Small intestine (tissue), 16 donors: ENCODE measurements at places on chromosomes 5 and 9.
A peak's percentile ranks its signal among the peaks of the same experiment; 100 is the strongest.

DNA sequence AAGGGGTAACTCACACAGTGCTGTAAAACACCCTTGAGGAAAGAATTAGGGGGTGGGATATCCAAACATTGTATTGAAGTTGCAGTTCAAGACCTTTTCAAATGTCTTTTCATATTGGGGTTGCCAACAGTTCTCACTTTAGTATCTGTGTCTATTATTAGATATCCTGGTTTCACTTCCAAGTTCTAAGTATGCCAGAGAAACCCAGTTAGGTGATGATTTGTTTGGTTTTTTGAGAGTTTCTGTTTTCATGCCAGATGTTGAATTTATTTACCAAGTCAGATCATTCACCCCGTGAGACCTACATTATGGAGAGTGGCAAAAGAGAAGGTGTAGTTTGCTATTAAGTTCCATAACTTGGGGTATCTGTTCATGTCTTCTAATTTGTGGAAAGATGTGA lies 64.5 kb downstream of the C9orf152 start:
- no peak for DNase-seq

GRCh38 chr5:37738057-37738691 lies 101.7 kb downstream of the GDNF start:
- DNase-seq, result peak; percentile 65

- no peak for DNase-seq
Measured at GRCh38 chr9:110777876-110778215, 109.3 kb downstream of the MUSK start.

- no peak for DNase-seq
Measured at GRCh38 chr5:123398058-123398733, 25.0 kb downstream of the CEP120 start.

- peak; percentile 73 for DNase-seq
Measured at GRCh38 chr5:9558319-9558965, 12.6 kb upstream of the SEMA5A start.

DNA sequence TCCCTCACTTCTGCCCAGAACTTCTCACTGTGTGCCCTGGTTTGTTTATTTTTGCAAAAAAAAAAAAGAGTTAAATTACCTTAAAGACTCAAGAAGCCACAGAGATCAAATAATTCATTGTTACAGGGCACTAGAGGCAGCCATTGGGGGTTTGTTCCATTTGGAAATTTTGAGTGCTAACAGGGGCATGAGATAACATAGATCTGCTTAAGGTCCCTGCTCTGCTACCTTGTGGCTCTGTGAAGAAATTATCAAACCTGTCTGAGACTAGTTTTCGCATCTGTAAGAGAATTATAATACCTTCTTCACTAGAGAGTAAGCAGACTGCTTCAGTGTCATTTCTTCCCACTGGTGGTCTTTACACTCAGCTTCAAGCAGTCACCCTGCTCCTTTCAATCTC lies 394 bp downstream of the TLR4 start:
- DNase-seq, result no peak

GRCh38 chr9:93473411-93473810 lies 20.0 kb upstream of the FAM120AOS start:
- DNase-seq, result no peak

- DNase-seq, result no peak
Measured at GRCh38 chr5:167801999-167802398, 489.4 kb upstream of the WWC1 start.

DNA sequence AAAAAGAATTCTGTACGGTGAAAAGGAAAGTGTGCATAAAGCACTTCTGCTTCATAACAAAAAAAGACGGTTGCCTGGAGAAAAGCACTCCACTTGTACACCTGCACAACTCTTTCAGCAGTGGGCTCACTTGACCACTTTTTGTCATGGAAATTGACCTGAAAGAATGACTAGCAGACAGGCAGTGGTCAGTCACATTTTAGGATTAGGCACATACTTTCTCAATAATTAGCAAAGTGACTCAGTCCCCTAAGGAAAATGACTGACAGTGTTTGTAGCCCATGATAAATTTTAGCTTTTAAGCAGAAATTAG lies 169.3 kb downstream of the FANCC start:
- DNase-seq, result no peak

- DNase-seq, result no peak
Measured at GRCh38 chr9:135330307-135330631, 149.3 kb upstream of the PPP1R26 start.

DNA sequence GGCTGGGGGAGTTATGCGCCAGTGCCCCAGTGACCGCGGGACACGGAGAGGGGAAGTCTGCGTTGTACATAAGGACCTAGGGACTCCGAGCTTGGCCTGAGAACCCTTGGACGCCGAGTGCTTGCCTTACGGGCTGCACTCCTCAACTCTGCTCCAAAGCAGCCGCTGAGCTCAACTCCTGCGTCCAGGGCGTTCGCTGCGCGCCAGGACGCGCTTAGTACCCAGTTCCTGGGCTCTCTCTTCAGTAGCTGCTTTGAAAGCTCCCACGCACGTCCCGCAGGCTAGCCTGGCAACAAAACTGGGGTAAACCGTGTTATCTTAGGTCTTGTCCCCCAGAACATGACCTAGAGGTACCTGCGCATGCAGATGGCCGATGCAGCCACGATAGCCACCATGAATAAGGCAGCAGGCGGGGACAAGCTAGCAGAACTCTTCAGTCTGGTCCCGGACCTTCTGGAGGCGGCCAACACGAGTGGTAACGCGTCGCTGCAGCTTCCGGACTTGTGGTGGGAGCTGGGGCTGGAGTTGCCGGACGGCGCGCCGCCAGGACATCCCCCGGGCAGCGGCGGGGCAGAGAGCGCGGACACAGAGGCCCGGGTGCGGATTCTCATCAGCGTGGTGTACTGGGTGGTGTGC lies at the start of gene RXFP3:
Gene RXFP3, plus strand, starts transcription at position 6 of the 636 bp plus-strand sequence. Its CDS starts 355 bp downstream, at position 361.
- peak; percentile 23 for DNase-seq

DNA sequence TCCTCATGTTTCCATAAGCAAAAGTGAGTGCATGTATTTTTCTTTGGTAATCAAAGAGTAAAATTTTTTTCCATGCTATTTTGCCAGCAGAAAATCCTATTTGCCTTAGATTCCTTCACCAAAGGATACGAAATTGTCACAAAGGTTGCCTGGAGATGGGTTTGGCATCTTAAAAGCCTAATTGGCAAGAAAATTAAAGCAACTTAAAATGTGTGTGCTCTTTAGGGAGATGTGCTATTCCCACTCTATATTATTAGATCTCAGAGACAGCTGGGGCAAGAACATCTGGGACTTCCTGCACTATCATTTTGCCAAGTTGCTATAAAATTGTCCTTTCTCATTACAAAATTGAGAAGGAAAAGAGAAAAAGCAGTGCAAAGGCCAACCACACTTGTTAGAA lies 146.1 kb downstream of the PLCXD3 start:
- DNase-seq, result no peak

GRCh38 chr9:16396389-16396788 lies 474.1 kb downstream of the BNC2 start:
- DNase-seq, result no peak

- no peak for DNase-seq
Measured at GRCh38 chr5:158261674-158262367, 402.9 kb upstream of the CLINT1 start.

GRCh38 chr5:129991780-129992179 lies 87.5 kb downstream of the CHSY3 start:
- no peak for DNase-seq

DNA sequence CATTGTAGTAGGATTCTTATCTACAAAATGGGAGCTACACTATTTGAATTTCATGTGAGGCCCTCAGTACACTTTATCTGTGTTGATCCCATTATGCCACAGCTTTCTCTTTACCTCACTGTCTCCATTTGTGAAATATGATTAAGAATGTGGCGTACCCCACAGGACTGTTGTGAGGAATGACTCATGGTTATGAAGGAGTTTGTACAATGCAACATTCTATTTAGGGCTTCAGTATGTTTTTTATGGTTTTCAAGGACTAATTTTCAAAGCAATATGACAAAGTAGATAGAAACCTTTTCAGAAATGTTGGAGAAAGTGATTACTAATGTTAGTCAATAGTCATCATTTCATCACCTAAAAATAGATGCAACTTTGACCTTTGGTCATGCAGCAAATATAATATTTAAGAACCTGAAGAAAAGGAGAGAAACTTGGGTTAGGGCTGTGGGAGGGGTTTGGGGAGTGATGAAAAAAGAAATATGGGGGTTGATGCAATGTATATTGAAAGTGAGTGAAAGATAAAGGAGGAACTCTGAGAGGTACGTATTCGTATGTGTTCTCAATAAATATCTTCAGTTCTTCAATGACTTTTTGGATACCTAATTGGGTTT lies 53.7 kb upstream of the PIP5K1B start:
- no peak for DNase-seq

DNA sequence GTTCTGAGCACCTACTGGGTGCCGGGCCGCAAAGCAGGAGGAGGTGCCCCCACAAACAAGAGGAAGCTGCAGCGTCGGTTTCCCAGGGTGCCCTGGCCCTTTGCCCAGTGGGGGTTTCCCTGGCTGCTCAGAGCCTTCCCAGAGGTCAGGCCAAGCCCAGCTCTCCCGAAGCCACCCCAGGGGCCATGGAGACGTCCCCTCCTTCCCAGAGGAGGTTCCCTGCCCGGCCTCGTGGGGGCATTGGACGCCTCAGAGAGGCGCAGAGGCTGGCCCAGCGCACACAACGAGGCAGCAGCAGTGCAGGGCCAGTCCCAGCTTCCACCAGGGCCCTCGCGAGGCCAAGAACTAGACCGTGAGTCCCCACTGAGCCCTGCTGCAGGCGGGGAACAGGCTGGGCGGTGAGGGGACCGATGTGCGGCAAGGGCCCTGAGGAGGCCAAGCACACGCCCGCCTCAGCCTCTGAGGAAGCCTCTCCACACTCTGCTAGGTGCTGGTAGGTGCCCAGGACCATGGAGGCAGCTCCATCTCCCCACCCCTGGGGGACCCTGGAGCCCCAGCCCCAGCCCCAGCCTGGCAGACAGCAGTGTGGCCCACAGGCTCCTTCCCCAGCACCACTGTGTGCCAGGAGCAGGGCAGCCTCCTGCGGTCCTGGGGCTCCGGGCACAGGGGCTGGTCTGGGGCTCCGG lies 7.0 kb downstream of the DIPK1B start:
- DNase-seq, result peak; percentile 36

DNA sequence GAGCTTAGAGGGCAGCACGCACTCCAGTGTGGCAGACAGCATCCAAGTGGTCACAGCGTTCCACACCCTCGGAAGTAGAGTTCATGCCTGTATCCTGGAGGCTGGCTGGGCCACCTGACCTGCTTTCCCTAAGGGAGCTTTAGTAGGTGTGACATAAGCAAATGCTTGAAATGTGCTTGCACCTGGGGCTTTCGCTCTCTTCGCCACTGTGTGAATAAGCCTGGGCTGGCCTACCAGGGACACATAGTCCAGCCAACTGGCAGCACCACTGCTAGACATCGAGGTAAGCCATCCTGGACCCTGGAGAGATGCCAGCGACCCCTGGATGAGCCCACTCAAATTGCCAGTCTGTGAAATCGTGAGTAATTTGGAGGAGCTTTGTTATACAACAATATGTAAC lies 24.9 kb upstream of the IRX4 start:
- DNase-seq, result no peak

- DNase-seq, result no peak
Measured at GRCh38 chr5:161988077-161988476, 79.5 kb upstream of the GABRG2 start.

GRCh38 chr9:9719373-9720112 lies 893.3 kb downstream of the PTPRD start:
- DNase-seq, result no peak

- no peak for DNase-seq
Measured at GRCh38 chr5:125476901-125477585, 730.6 kb upstream of the ZNF608 start.

DNA sequence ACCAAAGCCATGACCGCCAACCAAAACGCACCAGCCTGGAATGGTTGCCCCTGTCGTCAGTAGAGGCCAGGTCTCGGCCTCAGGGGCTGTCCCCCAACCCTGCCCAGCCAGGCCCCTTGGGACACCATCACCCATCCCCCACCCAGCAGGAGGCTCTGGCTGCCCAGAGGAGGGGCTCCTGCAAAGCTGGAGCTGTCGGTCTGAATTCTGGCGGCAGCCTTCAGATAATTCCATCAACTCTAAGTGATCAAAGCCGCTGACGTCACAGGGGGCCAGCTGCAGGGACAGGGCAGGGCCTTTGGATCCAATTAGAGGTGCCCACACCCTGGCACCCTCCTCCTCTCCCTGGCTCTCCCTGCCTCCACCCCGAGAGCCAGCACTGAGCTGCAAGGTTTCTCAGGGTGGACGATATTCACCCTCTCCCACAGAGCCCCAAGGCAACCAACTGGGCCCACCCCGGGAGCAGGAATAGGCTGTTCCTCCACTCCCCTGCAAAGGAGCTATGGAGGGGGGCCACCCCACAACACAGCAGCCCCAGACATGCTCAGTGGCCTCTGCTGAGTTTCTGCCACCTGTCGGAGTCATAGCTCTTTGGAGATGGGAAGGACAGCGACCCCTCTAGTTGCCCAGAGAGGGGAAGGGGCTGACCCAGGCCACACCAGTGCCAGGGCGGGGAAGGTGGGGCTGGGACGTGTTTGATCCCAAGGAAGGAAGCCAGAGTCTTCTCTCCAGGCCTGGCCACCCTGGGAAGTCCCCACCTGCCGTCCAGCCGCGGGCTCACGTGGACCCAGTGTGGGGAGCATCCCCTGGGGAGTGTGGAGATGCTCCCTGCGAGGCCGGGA lies 78.4 kb downstream of the NTNG2 start:
- peak; percentile 39 for DNase-seq

- DNase-seq, result peak; percentile 46
Measured at GRCh38 chr5:55101556-55102276, 730 bp upstream of the GZMA start.

GRCh38 chr9:79858508-79858907 lies 286.7 kb downstream of the TLE4 start:
- peak; percentile 55 for DNase-seq

GRCh38 chr9:21995006-21995665 lies 545 bp downstream of the CDKN2B-AS1 start:
- peak; percentile 72 for DNase-seq

- no peak for DNase-seq
Measured at GRCh38 chr5:148403344-148403743, 19.6 kb downstream of the FBXO38 start.

GRCh38 chr5:63686181-63686580 lies 276.1 kb downstream of the HTR1A start:
- DNase-seq, result no peak

GRCh38 chr5:163105456-163105855 lies 331.9 kb upstream of the CCNG1 start:
- DNase-seq, result no peak

GRCh38 chr5:33824516-33825195 lies 67.1 kb downstream of the ADAMTS12 start:
- no peak for DNase-seq
